Activated gamma-delta T cell treated with anti-CD3 and anti-CD28 coated beads, Interleukin-2, amount 50 U/mL, for 16 hours (primary cell): ENCODE measurements at places on chromosomes 5 and 9.

GRCh38 chr9:109934857-109935215 is 154.8 kb downstream of the PALM2AKAP2 start:
- no peak for DNase-seq

DNA sequence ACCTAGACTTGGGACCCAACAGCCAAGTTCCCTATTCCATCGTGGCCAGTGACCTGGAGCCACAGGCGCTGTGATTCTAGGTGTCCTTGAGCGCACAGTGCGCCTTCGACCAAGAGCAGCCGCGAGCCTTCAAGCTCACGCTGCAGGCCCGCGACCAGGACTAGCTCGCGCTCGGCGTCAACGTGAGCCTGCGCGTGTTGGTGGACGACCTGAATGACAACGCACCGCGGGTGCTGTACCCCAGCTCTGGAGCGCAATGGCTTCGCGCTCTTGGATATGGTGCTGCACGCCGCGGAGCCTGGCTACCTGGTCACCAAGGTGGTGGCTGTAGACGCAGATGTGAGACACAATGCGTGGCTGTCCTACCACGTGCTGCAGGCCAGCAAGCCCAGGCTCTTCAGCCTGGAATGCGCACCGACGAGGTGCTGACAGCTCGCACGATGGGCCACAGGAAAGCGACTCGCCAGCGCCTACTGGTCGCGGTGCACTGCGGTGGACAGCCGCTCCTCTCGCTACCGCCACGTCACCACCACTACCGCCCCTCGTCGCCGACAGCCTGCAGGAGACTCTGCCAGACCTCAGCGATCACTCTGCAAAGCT is 11.4 kb downstream of the PCDHGA12 start:
- DNase-seq, result no peak

DNA sequence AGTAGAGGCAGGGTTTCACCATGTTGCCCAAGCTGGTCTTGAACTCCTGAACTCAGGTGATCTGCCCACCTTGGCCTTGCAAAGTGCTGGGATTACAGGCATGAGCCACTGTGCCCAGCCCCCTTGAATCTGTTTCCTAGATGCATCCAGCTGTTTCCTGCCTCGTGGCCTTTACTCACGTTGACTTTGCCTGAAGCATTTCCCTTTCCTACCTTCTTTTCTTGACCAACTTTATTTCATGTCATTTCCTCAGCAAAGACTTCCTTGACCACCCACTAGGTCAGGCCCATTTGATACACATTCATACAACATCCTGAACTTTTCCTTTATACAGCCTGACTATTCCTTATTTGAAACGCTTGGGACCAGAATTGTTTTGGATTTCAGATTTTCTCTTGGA is 51.0 kb downstream of the DOCK2 start:
- no peak for DNase-seq

DNA sequence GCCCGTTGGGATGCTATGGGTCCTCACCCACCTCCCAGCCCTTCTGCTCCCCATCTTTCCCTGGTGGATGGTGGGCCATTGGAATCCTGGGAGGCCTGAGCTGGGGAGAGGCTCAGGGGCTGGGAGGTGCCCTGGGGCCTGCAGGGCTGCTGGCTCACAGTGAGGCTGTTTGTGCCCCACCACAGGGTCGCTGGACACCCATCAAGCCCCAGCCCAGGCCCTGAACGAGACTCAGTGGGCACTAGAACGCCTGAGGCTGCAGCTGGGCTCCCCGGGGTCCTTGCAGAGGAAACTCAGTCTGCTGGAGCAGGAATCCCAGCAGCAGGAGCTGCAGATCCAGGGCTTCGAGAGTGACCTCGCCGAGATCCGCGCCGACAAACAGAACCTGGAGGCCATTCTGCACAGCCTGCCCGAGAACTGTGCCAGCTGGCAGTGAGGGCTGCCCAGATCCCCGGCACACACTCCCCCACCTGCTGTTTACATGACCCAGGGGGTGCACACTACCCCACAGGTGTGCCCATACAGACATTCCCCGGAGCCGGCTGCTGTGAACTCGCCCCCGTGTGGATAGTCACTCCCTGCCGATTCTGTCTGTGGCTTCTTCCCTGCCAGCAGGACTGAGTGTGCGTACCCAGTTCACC is 4.9 kb upstream of the AIF1L start:
- DNase-seq, result no peak
